ENCODE measurements at places on chromosomes 6 and 20.

- no peak for DNase-seq
Measured at GRCh38 chr6:132414761-132415160, 13.5 kb upstream of the MOXD1 start.

DNA sequence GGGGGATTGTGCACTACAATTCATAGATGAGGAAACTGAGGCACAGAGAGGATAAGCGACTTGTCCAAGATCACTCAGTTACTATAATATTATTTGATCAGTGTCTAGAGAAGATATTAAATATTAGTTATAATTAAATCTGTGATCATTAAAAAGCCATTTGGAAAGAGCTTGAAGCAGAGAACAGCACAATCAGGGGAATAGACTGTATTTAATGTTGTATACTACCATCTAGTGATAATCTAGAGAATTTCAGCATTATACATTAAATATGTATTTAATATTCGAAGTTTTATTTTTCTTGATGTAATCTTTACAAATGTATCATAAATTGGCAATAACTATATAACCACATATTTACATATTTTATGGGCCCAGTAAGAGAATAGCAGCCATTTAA is 20.1 kb upstream of the MTCL3 start:
- DNase-seq: no peak

GRCh38 chr6:25138934-25139415 is 140.2 kb upstream of the CARMIL1 start:
- no peak for DNase-seq

- no peak for DNase-seq
Measured at GRCh38 chr6:74971633-74972032, 234.2 kb downstream of the COL12A1 start.

- DNase-seq: no peak
Measured at GRCh38 chr6:617456-618100, 39.3 kb downstream of the HUS1B start.

- DNase-seq: peak; percentile 38
Measured at GRCh38 chr6:13846841-13847240, 32.5 kb upstream of the MCUR1 start.

GRCh38 chr20:63695424-63696305 is 787 bp upstream of the TNFRSF6B start:
- DNase-seq: no peak

DNA sequence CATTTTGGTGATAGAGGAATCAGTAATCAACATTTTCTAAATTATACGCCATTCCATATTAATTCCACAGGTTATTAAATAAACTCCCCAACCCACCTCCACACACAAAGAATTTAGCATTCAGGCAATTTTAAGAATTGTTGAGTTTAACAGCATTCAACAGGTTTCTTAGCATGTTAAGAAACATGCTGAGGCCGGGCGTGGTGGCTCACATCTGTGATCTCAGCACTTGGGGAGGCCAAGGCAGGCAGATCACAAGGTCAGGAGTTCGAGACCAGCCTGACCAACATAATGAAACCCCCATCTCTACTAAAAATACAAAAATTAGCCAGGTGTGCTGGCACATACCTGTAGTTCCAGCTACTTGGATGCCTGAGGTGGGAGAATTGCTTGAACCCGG is 64.0 kb upstream of the PHACTR2 start:
- no peak for DNase-seq

DNA sequence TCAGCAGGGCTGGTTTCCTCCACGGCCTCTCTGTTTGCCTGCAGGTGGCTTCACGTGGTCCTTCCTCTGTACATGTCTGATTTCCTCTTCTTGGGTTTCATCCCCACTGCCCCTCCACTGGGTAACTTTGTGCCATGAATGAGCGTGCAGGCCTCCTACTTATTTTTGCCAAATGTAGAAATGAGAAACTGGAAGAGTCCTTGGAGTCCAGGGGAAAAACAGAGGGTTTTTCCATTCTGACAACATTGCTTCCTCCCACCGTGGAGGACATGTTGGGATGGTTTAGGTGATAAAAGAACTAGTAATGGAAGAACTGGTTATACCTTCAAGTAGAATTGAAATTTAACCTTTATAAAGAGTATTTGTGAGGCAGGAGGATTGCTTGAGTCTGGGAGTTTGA is 699.5 kb downstream of the QKI start:
- no peak for DNase-seq

- DNase-seq: no peak
Measured at GRCh38 chr20:20778676-20779075, 66.2 kb upstream of the RALGAPA2 start.
